Activated CD8-positive, alpha-beta T cell treated with anti-CD3 and anti-CD28 coated beads, Interleukin-2, amount 10 ng/mL, durations not matched to agents 7 days and 5 days (primary cell): ENCODE measurements at places on chromosomes 5 and 9.

GRCh38 chr9:23850242-23850689, 24.2 kb upstream of the ELAVL2 start:
- H3K27me3 ChIP-seq, result peaks cover 19% of the 10 kb centered on the region
- H3K27ac ChIP-seq, result no peak overlapping the region
- H3K4me3 ChIP-seq, result no peak overlapping the region
- H3K4me1 ChIP-seq, result no peaks in the 10 kb centered on the region
- no peak for DNase-seq
- no peaks in the 10 kb centered on the region for H3K36me3 ChIP-seq

DNA sequence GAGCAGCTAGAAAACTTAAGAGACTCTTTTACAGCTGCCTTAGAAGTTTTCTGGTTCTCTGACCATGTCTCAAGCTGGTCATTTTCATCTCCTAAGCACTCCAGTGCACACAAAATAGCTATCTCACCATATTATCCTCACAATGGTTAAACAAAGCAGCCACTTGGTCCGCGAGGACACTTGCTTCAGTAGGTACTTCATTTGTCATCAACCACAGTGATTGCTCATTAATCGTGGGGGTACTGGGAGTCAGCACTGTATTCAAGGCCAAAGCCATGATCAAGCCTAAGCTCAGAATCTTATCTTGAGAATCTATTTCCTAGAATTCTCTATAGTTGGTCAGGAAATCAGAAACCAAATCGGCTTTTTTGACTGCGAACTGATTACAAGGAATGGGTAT, 2.9 kb downstream of the ARL14EPL start:
- no peak for DNase-seq
- peaks cover 12% of the 10 kb centered on the region for H3K27me3 ChIP-seq
- peaks cover 32% of the 10 kb centered on the region for H3K4me1 ChIP-seq
- no peak overlapping the region for H3K4me3 ChIP-seq
- no peaks in the 10 kb centered on the region for H3K36me3 ChIP-seq

DNA sequence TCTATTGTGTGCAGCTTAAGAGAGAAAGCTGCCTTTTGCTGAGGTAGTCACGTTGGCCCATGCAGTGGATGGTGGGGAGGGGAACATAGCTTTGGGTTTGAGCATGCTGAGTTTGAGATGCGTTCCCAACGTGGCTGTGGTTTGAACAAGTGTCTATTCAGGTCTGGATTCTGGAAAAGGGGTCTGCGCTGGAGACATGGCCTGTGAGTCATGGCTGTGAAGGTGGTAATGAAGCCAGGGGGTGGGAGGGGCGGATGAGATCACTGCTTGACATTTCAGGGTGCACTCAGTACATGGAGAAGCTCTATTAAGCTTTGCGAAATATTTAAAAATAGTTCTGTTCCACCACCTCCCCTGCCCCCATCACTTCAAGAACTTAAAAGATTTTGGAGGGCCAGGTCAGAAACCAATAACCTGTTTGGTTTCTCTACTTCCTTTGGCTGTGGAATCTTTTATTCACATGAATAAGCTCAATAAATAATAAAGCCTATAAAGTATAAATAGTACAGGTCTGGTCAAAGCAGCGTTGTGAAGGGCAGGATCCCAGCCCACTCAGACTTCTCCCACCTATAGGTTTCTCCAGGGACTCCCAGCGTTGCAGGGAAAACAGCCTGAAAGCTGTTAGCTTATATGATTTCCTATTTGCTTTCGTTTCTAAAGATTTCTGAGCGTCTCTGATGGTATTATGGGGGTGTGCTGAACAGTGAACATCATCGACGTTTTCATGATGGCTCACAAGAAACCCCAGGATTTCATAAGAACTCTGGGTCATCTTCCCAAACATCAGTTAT, 189.9 kb downstream of the NSG2 start:
- no peaks in the 10 kb centered on the region for H3K27me3 ChIP-seq
- H3K4me3 ChIP-seq, result no peak overlapping the region
- no peaks in the 10 kb centered on the region for H3K36me3 ChIP-seq

DNA sequence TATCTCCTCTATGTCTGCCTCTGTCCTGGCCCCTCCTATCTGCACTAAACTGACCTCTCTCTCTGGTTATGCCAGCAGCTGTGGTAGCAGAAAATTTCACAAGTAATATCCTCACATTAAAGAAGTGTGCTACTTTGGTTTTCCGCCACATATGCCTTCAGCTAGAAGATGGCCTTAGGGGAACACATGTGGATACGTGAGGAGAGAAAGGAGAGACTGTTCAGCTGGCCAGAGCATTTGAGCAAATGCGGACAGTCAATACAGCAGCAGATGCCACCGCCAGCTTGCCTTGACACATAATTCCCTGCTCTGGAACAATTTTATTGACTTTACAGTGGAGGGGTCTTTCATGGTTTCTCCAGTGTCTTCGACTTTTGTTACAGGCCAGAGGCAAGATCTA, 434.6 kb downstream of the TAF11L14 start:
- no peak for DNase-seq
- H3K4me3 ChIP-seq, result no peak overlapping the region
- no peaks in the 10 kb centered on the region for H3K36me3 ChIP-seq
- H3K4me1 ChIP-seq, result no peaks in the 10 kb centered on the region
- H3K27ac ChIP-seq, result no peak overlapping the region
- H3K27me3 ChIP-seq, result no peaks in the 10 kb centered on the region

DNA sequence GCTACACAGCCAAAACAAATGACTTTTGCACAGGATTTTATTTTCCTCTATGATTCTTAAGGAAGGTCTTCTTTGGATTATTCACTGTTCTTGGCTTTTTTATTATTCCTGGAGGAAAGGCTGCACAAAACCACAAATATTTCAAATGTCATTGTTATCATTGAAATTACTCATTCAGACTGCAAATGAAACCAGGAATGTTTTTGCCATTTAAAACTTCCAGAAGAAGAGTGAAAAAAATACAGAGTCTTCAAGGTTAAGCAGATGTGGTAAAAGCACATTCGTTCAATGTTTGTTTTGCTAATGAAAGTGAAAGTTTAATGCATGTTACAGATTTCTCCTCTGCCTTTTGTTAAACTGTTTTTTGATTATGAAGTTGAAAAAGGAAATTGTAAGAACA, 238.2 kb downstream of the TLE4 start:
- H3K4me1 ChIP-seq, result peaks cover 38% of the 10 kb centered on the region
- no peak for DNase-seq
- no peak overlapping the region for H3K4me3 ChIP-seq
- H3K36me3 ChIP-seq, result no peaks in the 10 kb centered on the region
- H3K27me3 ChIP-seq, result no peaks in the 10 kb centered on the region

GRCh38 chr5:53915120-53915519, 354.7 kb downstream of the NDUFS4 start:
- DNase-seq, result no peak
- no peaks in the 10 kb centered on the region for H3K36me3 ChIP-seq
- no peak overlapping the region for H3K4me3 ChIP-seq

- no peak overlapping the region for H3K4me3 ChIP-seq
- DNase-seq, result no peak
- H3K27me3 ChIP-seq, result no peaks in the 10 kb centered on the region
- H3K36me3 ChIP-seq, result no peaks in the 10 kb centered on the region
Observed at GRCh38 chr5:164470312-164470711, 964.9 kb downstream of the MAT2B start.

DNA sequence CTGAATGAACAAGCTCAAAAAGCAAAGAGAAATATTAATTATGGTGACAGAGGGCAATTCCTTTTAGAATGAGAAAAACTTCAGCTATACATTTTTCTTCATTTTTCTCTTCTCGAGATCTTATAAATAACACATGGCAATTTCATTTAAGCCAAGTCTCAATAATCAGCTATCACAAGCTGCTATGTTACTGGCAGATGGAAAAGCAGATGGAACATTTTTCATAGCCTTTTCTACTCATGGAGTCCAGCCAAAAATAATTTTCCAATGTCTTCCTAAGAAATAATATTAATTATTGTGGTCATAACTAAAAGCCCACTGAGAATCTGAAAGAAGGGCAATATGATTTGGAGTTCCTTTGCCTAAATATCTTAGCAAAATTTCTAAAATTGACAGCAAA, 35.6 kb downstream of the SKIC3 start:
- peaks cover 40% of the 10 kb centered on the region for H3K36me3 ChIP-seq
- H3K4me3 ChIP-seq, result no peak overlapping the region
- H3K27me3 ChIP-seq, result no peaks in the 10 kb centered on the region
- DNase-seq, result no peak

DNA sequence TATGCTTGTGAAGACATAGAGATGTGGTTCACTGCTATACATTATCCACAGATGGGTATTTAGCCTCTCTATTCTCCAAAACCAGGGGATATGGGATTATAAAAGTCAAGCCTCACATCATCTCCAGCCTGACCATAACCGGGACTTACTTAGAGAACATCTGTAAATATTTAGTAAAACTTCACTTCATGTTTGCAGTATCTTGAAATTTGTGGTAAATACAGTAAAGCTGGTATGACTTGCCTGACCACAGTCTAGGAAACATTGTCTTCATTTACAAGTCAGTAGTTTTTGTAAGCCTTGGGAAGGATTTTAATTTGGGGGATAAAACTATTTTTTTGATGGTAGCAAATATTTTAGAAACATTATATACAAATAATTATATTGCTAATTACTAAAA, 64.2 kb downstream of the MAST4 start:
- peaks cover 11% of the 10 kb centered on the region for H3K27me3 ChIP-seq
- H3K36me3 ChIP-seq, result no peaks in the 10 kb centered on the region
- H3K4me1 ChIP-seq, result no peaks in the 10 kb centered on the region
- no peak for DNase-seq
- H3K4me3 ChIP-seq, result no peak overlapping the region
- no peak overlapping the region for H3K27ac ChIP-seq

- H3K4me1 ChIP-seq, result no peaks in the 10 kb centered on the region
- H3K27ac ChIP-seq, result no peak overlapping the region
- no peak for DNase-seq
- peaks cover 9% of the 10 kb centered on the region for H3K27me3 ChIP-seq
Observed at GRCh38 chr9:1709347-1709746, 305.8 kb upstream of the SMARCA2 start.

DNA sequence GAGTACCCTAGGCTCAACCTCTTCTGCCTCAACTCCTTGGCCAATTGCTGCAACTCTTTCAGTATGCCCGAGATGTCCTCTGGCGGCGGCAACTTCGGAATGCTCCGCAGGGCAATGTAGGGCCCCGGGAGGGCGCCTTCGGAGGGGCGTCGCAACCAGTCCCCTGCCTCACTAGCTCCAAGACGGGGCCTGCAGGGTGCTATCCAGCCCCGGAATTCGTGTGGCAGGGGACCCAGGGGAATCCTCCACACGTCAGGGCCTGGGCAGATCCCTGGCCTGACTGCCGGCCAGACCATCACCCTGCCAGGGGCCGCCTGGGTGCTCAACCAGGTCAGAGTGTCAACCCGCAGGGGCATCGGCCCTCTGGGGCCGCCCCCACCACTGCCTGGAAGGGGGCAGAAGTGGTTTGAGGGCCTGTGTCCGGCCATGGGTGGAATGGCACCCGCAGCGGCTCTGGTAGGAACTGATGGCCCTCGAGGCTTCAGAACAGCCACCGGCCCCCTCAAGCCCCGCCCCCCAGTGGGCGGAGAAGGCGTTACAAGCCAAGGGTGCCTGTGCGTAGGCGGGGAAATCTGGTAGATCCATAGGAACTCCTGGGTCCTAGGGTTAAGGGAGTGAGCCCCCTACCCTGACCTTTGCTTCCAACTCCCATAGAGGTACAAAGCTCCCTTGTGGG, at the start of gene POU5F2:
Gene POU5F2, minus strand, starts transcription at position 465 of the 676 bp plus-strand sequence. Its CDS starts 37 bp downstream, at position 428.
- H3K27ac ChIP-seq, result no peak within 1 kb of the TSS
- no peaks in the 10 kb centered on the region for H3K27me3 ChIP-seq
- no peak within 1 kb of the TSS for H3K4me3 ChIP-seq
- H3K4me1 ChIP-seq, result no peaks in the 10 kb centered on the region

DNA sequence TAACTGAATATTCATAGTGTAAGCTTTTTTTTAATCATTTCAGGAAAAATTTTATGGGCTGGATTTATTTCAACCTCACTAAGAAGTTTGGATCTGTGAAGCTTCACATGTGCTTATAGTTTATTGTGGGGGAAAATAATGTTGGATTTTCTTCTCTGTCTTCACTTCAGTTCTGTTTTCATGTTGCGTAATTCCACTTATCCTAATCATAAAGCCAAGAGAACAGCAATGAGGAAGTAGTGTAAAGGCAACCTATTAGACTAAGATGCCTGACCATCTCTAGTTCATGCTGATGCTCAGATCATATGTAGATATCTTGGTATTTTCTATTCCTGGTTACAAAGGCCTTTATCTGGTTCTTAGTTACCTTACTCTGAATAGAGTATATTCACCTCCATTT, 50.0 kb downstream of the CD180 start:
- H3K36me3 ChIP-seq, result peaks cover 3% of the 10 kb centered on the region
- peaks cover 2% of the 10 kb centered on the region for H3K4me1 ChIP-seq
- no peak overlapping the region for H3K4me3 ChIP-seq
- H3K27me3 ChIP-seq, result no peaks in the 10 kb centered on the region
- H3K27ac ChIP-seq, result no peak overlapping the region
- no peak for DNase-seq

DNA sequence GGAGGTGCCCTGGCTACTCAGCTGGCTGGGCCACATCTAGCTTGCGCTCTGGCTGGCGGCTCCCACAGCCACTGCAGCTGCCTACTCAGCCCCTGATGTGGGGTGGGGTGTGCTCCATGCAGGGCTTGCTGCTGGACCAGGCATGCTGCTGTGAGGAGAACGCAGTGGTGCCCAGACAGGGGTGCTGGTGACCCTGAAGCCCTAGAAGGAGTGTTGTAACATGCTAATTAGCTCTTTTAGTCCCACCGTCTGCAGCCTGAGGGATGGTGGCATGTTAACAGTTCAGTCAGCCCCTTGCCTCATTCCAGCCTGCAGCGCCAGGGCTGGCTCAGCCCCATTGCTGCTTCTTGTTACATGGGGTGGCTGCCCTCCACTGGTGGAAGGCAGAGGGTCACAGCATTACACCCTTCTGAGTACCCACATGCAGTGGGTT, 642.3 kb downstream of the DMRTA1 start:
- H3K4me3 ChIP-seq, result no peak overlapping the region
- no peaks in the 10 kb centered on the region for H3K36me3 ChIP-seq
- H3K4me1 ChIP-seq, result no peaks in the 10 kb centered on the region
- no peak for DNase-seq

DNA sequence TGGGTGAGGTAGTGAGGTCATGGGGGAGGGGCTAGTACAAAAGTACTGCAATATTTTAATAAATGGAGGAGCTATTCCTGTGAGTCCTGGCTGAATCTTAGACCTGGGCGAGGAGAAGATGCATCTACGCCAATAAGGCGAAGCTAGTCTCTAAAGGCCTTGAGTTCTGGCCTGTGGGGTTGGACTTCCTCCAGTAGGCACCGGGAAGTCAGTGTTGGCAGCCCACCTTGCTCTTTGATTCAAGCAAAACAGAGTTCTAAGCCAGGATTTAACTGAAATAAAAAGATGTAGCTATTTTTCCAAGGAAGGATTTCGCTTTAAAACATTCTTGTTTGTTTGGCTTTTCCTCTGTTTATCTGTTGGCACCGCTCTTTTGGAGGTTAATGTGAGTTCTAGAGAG, 244.6 kb downstream of the KIF4B start:
- H3K4me1 ChIP-seq, result no peaks in the 10 kb centered on the region
- H3K27me3 ChIP-seq, result no peaks in the 10 kb centered on the region
- no peak overlapping the region for H3K4me3 ChIP-seq
- no peaks in the 10 kb centered on the region for H3K36me3 ChIP-seq
- H3K27ac ChIP-seq, result no peak overlapping the region
